ENCODE measurements at places on chromosomes 16 and 17.

DNA sequence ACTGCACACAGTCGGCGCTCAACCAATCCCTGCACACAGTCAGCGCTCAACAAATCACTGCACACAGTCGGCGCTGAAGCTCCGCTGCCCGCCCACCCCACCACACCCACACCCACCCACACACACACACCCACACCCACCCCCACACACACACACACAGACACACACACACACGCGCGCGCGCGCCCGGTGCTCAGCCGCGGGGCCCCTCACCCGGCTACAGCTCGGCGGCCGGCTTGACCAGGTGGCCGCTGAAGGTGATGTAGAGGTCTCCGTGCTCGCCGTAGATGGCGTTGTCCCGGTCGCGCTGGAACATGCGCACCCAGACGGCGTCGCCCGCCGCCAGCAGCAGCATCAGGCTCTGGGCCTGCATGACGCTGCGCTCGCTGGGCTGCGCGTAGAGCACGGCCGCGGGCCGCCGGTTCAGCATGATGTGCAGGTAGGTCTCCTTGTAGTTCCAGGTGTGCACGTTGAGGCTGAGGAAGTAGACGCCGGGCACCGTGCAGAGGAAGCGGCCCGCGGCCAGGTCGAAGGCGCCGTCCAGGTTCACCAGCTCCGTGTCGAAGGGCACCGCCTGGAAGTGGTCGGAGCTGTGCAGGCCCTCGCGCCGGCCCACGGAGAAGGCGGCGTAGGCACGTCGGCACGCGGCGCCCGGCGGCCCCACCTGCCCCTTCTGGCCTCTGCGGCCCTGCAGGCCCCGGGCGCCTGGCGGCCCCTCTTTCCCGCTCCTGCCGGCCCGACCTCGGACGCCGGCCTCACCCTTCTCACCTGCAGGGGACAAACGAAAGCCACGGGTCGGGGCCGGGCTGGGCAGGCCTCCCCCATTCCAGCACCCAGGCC, 2.5 kb downstream of the C1QTNF8 start:
- DNase-seq, result peak; percentile 62

DNA sequence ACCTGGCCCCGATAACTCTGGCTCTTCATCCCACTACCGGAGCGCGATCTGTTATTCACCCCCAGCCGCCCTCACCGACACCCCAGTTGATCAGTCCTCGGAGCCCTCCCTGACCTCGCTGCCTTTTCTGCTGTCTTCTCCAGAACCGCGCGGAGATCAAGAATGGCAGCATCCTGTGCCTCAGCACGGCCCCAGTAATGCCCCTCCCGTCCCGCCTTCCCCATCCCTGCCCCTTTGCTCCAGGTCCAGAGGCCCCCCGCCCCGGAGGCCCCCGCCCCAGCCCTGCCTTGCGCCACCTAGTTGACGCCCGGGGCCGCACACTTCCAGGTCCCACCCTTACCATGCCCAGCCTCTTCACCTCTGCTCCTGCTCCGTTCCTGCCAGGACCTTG, 872 bp downstream of the ELMO3 start:
- no peak for DNase-seq

DNA sequence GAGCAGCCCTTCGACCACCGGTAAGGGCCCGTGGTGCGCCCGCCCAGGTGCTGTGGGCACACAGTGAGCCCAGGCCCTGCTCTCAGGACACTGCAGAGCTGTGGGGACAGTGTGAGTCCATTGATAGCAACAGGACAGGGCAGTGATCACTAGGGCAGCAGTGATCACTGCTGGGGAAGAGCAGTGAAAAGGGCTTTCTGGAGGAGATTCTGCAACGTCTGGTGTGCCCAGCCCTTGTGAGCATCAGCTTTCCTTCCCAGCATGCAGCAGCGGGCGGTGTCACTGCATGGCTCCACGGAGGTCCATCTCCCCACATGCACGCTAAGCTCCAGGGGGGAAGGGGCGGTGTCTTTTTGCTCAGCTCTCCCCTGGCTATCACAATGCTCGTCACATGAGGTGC, 32.1 kb downstream of the MAP1LC3B start:
- DNase-seq, result no peak

GRCh38 chr17:81432941-81433340, 37.7 kb downstream of the BAHCC1 start:
- no peak for DNase-seq

- DNase-seq, result no peak
These were observed 26.4 kb upstream of the MRPS23 start for GRCh38 chr17:57876023-57876865.

GRCh38 chr16:24759006-24759405, 29.6 kb downstream of the TNRC6A start:
- DNase-seq, result no peak

GRCh38 chr17:61981323-61981722, 53.5 kb upstream of the INTS2 start:
- DNase-seq, result no peak

DNA sequence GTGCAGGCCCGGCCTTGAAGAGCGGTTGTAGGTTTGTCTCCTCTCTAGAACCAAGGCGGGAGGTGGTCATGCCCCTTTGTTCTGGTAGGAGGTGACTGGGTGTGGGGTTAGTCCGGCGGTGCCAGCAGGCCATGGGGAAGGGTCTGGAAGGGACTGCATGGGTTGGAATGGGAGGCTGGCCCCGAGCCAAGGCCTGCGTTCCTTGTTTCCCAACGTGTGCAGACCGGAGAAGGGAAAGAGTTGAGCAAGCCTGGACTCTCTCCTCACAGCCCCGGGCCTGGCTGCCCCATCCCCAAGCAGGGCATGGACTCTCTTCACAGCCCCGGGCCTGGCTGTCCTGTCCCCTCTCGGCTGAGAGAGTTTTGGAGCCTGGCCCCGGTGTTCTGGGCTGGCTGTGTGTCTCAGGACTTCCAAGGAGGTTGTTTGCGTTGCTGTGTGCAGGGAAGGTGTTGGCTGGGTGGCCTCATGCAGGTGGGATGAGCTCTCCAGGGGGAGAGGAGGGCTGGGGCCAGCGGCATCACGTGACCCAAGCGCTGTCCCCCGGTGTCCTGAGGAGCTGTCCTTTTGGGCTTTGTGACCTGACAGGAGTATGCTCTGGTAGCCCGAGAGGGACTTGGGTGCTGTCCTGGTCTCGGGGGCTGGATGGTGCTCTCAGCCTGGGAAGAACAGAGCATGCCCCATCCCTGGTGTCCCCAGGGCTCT, 2.6 kb downstream of the CACNA1H start:
- no peak for DNase-seq

GRCh38 chr16:82093666-82094300, 58.7 kb downstream of the HSD17B2 start:
- no peak for DNase-seq

GRCh38 chr16:88971371-88972097, 5.5 kb downstream of the CBFA2T3 start:
- peak; percentile 83 for DNase-seq

GRCh38 chr17:48960834-48961515, 7.4 kb downstream of the GIP start:
- no peak for DNase-seq

- DNase-seq, result no peak
These were observed 783 bp downstream of the BHLHA9 start for GRCh38 chr17:1271030-1271423.

GRCh38 chr16:15530085-15530484, 95.7 kb downstream of the BMERB1 start:
- DNase-seq, result no peak

- DNase-seq, result no peak
These were observed 244.9 kb downstream of the STX8 start for GRCh38 chr17:9330611-9331271.

DNA sequence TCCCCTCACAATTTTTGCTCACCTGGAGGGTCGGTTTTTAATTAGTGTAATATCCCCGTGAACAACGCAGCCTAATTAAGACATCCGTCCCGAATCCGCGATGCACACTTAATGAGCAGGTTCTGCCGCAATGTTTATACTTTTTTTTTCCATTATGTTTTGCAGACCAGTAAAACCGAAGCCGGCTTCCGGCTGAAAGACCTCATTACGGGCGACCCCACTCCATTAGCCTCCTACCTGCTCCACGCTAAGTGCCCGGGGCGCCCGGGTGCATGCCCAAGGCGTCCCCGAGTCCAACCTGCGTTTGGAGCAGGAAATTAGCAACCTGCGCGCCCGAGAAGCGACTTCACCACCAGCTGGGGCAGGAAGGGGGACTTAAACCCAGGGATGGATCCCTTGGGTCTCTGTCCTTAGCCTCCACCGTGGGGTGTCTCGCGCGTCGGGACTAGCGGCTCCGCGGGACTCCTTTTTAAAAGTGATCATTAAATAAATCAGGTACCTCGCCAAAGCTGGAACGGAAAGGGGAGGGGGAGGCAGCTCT, 1.7 kb downstream of the RBFOX3 start:
- no peak for DNase-seq

GRCh38 chr17:82023447-82024241, 539 bp downstream of the LRRC45 start:
- no peak for DNase-seq

GRCh38 chr17:44203731-44204440, 4.2 kb upstream of the ATXN7L3 start:
- DNase-seq, result no peak

DNA sequence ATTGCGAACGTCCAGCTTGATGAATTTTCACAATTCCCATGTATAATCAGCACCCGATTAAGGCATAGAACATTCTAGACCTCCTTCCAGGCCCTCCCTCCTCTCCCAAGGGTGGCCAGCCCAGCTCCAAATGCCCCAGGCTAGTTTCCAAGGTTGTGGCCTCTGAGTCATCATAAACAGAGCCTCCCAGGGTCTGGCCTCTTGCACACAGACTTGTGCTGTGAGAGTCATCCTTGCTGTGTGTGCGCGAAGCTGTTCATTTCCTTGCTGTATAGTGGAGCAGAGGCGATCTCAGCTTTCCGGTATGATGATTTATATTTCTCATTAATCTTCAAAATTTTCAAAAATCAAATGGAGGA, 20.5 kb upstream of the JPH3 start:
- no peak for DNase-seq

- DNase-seq, result no peak
These were observed 8.0 kb downstream of the EIF4A3 start for GRCh38 chr17:80138856-80139426.

DNA sequence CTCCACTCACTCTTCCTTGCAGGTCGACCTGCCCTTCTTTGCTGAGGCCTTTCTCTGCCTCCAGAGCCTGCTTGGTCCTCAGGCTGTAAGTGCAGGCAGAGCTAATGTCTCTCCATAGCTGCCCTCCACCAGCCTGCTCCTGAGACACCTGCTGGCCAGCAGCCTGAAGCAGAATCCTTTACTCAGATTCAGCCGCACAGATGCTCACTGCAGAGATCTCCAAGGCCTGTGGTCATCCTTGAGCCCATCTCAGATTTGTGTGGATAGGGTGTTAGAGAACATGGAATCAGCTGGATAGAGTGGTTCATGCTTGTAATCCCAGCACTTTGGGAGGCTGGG, 11.5 kb downstream of the DEXI start:
- no peak for DNase-seq

DNA sequence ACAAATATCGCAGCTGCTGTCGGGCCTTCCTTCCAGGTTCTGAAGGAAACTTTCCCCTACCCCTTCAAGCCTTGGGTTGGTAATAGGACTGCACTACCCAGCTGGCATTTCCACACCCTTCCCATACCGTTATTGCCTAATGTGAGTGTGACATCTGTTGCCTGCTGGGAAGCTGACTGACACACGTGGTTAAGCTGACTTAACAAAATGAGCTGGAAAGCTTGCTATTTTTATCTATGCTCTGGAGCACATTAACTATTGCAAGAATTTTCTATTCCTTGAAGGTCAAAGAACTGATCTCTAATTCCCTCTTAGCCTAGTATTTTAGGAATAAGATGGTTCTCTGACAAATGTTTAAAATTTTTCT, 79.5 kb downstream of the PMP22 start:
- DNase-seq, result no peak

DNA sequence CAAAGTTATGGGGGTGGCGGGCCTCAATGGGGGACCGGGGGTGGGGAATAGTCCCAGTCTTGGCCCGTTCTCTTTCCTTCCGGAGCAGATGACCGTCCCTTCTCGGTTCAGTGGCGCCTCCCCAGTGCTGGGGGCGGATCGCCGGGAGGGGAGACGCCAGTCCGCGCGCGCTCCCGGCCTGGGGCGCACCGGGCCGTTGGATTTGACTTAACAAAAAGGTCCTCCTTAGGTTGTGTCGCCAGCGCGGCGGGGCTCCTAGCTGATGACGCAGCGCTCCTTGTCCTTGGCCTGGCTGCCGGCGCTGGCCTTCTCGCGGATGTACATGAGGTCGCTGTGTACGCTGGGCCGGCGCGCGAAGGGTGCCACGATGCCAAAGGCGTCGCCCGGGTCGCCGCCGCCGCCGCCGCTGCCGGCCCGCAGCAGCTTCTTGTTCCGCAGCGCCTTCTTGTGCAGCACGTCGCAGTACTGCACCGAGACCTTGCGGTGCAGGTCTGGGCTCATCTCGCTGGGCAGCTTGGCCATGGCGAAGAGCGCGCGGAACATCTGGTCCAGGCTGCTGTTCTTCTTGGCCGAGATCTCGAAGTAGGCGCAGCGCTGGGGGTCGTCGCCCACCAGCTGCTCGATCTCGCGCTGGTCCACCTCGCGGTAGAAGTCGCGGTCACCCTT, 1.2 kb downstream of the RASD1 start:
- DNase-seq, result peak; percentile 49

- DNase-seq, result no peak
These were observed 138.4 kb upstream of the GSE1 start for GRCh38 chr16:85474621-85475217.

DNA sequence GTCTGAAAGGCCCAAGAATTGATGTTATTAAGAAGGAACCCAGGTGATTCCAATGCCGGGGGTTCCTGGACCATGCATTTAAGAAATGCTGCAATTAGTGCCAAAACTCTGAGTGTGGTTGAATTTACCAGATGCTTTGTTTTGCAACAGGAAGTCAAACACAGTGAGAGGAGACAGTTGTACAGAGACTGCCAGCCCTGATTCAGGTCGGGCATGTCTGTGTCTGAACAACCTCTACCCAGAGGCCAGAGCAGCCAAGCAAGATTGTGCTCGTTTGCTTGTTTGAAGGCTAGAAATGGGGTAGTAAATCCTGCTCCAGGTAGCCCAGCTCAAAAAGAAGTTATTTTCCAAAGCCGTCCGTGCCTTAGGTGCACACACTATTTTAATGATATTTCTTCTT, 412.4 kb upstream of the ERCC4 start:
- no peak for DNase-seq

- no peak for DNase-seq
These were observed 3.7 kb downstream of the MIEN1 start for GRCh38 chr17:39726617-39727016.

GRCh38 chr16:83095941-83096692, 469.3 kb downstream of the CDH13 start:
- DNase-seq, result no peak

- no peak for DNase-seq
These were observed 7.8 kb upstream of the IL4R start for GRCh38 chr16:27305839-27306442.

GRCh38 chr16:81879625-81880024, 100.5 kb downstream of the PLCG2 start:
- no peak for DNase-seq

- DNase-seq, result no peak
These were observed 146.8 kb upstream of the GSE1 start for GRCh38 chr16:85466304-85466700.

GRCh38 chr16:55045329-55045728, 114.7 kb downstream of the IRX5 start:
- DNase-seq, result no peak

All from GM06990 (cell line).